Fibroblast of skin of back (primary cell): ENCODE measurements at places on chromosomes 1 and 21.

- DNase-seq, result no peak
These were observed 10.3 kb downstream of the ADGRB2 start for GRCh38 chr1:31753707-31754349.

- DNase-seq, result no peak
These were observed 19.7 kb downstream of the LRRC7 start for GRCh38 chr1:69587391-69587790.

DNA sequence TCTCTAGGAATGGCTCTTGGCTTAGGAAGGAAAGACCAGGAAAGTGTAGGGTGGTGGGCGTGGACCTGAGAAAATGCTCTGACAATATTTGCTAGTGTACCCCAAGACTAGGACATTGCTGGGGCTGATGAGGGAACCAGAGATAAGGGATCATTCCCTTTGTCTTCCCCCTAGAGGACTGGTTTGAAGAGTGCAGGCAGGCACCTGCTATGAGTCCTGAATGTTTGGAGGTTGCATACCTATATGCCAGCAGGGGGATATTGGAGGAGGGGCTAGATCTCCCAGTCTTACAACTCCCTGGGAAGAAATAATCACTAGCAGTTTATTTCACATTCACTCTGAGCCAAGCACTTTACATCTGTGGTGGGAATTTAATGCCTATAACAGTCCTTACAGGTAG lies 6.0 kb upstream of the BCL10 start:
- DNase-seq, result no peak

DNA sequence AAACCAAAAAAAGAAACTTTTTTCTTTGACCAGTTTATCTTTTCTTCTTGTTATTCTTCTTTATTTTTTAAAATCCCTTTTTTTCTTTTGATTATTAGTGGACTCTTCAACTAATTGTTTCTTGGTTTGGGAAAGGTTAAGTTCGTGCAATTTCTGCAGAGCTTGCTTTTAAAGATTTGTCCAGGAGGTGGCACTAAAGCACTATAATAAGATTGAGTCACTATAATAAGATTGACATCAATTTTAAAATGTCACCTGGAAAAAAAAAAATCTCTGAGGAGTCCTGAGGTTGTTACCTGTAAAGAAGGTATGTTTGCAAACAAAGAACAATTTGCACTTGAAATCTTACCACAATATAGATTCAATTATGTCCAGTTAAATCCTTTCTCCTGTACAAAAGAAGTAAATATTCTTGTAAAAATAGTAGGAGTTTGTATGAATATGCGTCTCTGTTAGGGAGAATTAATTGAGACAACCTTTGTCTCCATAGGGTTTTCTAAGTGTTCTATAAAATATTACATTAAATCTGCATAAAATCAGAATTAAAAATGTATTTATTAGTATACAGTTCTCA lies 166.7 kb downstream of the ADGRL4 start:
- DNase-seq, result peak; percentile 28

- DNase-seq, result no peak
These were observed 43.9 kb upstream of the CAMK1G start for GRCh38 chr1:209539576-209539975.

- DNase-seq, result no peak
These were observed 9.5 kb downstream of the DNM3 start for GRCh38 chr1:171850651-171851350.

GRCh38 chr1:16484931-16485330 lies 29.2 kb downstream of the RNU1-1 start:
- no peak for DNase-seq

DNA sequence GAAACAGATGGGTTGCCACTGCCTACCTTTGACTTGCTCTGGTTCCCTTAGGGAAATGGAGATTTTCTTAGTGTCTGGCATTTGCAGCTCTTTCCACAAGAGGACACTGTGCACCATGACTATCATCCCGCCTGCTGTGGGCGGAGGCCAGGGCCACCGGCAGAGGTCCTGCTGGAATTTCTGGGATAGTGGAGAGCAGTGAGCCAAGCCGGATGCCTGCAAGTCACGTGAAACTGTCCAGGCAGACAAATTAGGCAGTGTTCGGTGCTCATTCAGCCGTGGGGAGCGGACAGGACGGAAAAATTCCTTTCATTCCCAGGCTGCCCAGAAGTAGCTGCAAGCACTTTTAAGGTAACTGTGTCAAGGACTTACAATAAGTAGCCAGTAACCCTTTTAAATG lies 43.4 kb downstream of the IGSF5 start:
- peak; percentile 83 for DNase-seq

DNA sequence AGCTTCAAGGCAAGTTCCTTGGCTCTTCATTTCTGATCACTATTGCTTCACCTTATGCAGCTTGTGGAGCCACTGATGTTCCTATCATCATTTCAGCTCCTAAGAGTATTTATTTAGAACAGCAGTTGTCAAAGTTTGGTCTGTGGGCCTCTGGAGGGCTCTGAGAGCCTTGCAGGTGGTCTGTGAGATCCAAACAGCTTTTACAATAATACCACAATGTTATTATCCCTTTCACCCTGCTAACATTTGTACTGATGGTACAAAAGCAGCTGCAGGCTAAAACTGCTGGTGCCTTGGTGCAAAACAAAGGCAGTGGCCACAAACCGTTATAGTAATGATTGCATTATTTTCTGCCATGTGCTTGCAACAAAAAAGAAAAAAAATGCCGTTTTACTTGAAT lies 33.8 kb downstream of the PATJ start:
- no peak for DNase-seq

DNA sequence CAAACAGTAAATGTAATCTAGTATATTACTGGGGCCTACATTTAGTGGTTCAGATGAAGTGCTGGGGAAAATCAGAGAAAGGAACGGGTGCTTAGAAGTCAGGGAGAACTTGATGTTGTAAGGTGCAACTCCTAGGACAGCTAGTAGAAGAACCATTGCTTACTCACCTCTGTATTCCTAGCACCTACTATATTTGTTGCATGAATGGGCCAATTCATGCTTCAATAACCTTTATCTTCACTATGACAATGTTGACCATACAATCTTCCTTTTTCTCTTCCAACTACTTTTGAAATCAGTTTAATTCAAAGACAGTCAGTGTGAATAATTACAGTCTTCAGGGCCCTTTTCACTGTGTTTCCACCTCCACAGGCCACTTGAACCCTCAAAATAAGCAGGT lies 125.0 kb upstream of the DMRTA2 start:
- DNase-seq, result no peak

DNA sequence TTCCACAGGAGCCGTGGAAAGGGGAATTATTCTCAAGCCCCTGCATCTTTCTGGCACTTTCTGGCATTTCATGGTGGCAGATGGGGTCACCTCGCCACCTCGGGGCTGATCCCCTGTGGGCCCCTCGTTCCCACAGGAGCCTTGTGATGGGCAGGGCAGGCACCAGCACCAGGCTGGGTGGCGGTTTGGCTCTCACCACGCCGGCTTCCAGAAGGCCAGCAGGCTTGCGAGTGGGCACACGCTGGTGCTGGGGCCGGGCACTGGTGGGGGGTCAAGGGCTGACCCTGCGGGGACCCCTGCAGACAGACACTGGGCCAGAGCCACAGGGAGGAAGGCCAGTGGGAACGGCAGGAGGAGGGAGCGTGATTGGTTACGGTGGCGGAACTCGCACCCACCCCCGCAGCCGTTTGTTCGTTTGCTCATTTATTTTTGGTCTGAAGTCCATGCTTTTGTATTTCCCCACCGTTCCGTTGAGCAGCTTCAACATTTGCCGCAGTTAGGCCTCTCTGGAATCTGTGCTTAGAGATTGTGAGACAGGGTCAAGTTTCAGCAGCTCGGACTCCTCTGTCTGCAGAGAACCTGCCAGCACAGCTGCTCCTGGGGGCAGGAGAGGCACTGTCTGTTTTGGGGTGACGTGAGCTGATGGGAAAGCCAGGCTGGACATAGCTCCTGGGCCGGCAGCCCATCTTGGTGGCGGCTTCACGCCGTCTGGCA lies 5.3 kb downstream of the COL18A1 start:
- DNase-seq, result no peak
